Activated CD8-positive, alpha-beta memory T cell treated with anti-CD3 and anti-CD28 coated beads, Interleukin-2, amount 10 ng/mL, durations not matched to agents 7 days and 5 days (primary cell): ENCODE measurements at places on chromosomes 1 and 21.

- no peak for DNase-seq
These were observed 202.5 kb downstream of the C1orf94 start for GRCh38 chr1:34378968-34379856.

- peak; percentile 48 for DNase-seq
These were observed 2.4 kb downstream of the NTPCR start for GRCh38 chr1:232952514-232953499.

DNA sequence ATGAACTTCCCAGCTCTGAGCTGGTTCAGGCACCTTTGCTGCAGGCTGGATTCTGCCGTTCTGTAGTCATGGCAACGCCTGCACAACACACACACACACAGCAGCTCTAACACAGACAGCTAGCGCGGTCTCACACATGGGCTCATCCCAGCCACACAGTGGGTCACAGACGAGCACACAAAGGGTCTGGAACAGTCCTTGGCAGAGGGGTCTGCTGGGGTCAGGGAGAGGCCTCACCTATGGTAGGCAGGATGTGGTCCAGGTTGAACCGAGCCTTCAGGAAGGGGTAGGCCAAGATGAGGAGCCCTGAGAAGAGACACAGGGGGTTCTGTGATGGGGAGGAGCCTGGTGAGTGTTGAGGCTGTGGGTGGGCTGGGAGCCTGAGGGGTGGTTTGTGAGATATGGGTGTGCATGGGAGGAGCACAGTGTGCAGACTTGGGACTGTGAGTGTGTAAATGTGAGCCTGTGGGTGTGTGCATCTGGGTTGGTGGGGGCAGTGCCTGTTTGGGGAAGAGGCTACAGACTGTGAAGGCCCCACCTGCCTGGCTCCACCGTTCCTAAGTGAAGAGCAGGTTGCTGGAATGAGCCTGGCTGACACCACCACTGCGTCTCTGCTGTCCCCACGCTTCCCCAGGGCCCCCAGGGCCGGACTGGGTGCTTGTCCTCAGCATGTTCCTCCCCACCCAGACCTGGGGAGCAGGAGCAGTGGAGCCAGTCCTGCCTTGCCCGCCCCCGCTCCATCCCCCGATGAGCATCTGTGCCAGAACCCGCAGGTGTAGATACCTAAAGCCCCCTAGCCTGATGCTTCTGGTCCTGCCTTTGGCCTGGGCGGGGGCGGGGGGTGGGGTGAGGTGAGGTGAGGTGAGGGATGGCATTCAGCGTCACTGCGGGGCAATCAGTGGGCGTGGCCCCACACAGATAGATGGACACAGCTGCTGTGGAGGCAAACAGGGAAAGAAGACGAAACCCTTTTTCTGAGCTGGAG is 1.5 kb downstream of the KNCN start:
- peak; percentile 90 for DNase-seq

DNA sequence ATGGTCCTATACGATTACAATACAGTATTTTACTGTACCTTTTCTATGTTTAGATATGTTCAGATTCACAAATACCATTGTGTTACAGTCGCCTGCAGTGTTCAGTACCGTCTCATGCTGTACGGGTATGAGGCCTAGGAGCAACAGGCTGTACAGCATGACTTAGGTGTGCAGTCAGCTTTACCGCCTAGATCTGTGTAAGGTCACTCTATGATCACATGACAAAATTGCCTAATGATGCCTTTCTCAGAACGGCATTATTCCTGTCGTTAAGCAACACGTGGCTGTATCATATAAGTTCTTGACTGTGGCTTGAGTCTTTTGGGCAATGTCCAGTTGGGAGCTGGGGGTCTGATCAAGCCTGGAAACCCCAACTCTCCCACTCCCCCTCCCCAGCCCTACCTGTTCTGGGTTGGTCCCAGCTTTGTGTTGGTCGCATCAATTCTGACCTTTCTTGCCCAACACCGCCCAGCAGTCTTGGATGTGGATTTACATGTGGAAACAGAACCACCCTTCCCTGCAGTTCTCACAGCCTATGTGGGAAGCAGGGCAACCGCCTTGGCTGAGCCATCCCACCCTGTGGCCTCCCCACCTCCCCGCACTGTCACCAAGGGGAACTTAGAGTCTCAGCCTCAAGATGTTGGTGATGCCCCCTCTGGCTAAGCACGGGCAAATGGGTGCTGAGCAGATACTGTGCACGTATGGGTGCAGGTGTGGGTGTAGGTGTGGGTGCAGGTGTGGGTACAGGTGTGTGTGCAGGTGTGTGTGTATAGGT is 80.2 kb upstream of the ACTL8 start:
- no peak for DNase-seq

GRCh38 chr1:219340796-219341195 is 167.1 kb downstream of the LYPLAL1 start:
- no peak for DNase-seq

DNA sequence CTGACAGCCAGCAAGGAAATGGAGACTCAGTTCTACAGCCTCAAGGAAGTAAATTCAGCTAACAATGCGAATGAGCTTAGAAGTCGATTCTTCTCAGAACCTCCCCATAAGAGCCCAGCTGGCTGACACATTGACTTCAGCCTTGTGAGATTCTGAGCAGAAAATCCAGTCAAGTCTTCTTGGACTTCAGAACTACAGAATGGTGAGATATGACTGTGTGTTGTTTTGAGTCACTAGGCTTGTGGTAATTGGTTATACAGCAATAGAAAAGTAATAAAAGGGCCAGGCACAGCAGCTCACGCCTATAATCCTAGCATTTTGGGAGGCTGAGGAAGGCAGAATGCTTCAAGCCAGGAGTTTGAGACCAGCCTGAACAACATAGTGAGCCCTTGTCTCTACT is 161.8 kb upstream of the IVNS1ABP start:
- no peak for DNase-seq

DNA sequence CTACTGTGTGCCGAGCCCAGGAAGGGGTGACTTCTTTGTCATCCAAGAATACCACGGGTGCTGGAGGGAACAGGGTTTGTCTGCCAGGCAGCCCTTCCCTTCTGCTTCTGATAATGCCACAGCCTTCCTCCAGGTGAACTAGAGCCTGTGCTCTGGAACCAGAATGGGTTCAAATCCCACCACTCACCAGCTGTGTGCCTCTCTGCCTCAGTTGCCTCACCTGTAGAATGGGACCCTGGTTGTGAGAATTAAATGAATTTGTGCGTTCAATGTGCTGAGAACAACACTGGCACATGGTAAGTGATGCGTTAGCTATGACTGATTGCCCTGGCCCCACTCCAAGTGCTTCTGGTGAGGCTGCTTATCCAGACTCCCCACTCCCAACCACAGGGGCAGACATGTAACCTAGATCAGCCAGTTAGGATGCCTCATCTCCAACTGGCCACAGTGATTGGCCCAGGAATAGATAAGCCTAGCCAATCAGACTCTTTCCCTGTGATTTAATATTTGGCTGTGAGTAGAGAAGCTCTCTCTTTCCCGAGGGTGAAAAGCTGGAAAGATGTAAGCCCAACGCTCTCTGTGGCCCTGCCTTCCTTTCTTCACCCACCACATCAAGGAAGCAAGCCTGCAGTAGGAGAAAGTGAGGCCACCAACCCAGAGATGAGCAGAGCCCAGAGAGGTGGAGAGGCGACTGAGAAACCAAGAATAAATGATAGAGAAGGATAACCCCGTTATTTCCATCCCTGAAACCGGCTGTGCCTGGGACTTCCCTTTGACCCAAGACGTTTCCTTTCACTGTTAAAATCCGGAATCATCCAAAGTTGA is 20.8 kb upstream of the LAPTM5 start:
- no peak for DNase-seq

DNA sequence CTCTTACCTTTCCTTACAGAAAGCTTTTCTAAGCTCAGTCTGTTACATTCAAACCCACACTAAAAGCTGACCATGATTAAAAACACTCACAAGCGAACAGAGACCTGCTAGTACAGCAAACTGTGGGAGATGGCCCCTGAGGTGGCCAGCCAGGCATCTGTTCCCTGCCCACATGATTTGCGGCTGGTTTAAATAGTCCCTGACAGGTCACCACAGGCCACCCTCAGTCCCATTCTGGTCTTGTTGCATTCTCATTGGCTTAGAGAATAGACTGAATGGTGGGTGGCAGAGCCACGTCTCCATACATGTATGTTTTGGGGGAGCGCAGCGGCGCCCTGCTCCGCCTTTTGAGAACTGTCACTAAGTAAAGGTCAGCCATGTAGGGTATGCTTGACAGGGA is 2.3 kb upstream of the ACTA1 start:
- no peak for DNase-seq

DNA sequence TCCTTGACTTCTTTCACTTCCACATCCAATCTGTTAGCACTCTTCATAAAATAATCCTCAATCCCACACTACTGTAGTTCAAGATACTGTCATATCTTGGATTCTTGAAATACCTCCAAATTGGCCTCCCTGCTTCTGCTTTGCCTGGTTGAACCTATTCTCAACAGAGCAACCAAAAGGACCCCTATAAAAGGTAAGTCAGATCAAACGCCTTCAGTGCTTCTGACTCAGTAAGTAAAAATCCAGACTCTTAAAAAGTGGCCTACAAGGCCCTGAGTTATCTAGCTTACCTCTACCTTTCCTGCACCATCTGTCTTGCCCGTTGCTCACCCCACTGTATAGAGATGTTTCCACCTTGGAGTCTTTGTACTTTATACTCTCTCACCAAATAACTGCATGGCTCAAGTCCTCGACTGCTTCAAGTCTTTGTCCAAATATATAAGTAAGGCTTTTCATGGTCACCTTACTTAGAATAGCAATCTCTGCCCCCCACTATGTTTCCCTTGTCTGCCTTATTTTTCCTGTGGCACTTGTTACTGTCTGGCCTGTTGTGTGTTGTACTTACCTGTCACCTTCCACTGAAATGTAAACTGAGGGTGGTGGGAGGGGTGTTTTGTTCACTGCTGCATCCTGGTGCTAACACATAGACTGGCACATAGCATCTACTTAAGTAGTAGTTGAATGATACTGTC is 5.1 kb upstream of the PIGV start:
- DNase-seq: no peak

- no peak for DNase-seq
These were observed 96.9 kb downstream of the ADSS2 start for GRCh38 chr1:244354810-244355278.

DNA sequence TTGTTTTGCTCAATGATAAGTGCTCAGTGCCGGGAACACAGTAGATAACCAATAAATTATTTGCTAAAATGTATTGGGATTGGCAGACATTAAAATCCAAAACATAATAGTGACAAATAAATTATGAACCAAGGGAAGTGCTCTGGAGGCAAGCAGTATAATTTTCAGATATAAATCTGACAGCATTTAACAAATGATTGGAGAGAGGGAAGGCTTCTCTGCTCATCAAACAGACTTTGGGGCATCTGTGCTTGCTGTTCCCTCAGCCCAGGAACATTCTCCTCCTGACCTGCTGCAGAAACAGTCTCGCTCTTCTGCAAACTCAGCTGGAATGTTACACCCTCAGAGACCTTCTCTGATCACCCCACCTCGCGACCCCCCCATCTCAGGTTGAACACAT is 2.2 kb downstream of the CD46 start:
- DNase-seq: no peak

DNA sequence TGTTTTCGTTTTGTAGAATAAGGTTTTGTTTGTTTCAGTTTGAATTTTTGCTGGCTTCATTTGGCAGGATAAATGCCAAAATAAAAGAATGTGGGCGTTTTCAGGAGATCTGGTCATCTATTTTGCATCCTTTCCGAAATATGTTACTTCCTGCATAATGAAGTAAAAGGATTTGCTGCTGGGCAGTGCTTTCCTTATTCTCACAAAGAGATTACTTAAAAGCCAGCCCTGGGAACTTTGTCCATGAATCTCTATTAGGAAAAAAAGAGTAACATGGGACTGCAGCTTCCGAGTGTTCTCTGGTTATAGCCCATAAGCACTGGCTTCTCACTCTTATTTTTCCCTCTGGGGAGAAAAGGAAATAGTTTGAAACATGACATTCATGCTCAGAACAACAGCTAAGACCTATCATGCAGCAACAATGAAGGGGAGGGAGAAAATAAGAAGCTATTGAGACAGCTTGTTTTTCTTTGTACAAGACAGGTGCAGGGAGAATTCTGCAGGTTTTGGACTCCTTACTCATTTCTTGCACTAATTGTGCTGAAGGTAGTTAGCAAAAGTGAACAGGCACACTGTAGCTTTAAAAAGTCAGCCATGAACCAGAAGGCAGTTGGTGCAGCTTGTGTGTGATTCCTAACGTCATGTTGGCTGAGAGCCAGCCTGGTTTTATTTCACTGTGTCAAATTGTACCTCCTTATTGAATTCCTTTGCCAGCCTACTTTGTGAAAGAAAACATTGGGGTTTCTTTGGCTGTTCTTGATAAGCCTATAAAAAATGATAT is at the start of gene SAMD13:
TSS of gene SAMD13 (plus strand) at position 705 of the 781 bp plus-strand sequence. CDS start 1,527 bp downstream, outside the sequence.
- peak; percentile 63 for DNase-seq

GRCh38 chr1:1109743-1110142 is 6.1 kb downstream of the C1orf159 start:
- DNase-seq: no peak

DNA sequence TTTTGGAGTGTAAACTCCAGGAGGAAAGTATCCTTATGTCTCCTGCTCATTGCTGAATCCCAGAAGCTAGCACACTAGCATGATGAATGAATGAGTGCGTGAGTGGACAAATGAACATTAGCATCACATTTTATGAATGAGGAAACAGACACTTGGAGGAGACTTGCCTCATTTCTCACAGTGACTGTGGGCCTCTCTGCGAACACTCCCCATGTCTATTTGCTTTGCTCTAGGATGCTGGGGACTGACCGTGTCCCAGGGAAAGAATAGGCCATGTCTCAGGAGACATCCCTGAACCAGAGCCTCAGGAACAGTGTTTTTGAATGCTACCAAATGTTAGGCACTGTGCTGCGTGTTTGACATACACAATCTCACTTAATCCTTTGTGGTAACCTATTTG is 140.9 kb downstream of the OMA1 start:
- DNase-seq: no peak
